Activated CD4-positive, alpha-beta T cell treated with anti-CD3 and anti-CD28 coated beads, Interleukin-2, amount 10 ng/mL, durations not matched to agents 24 days and 14 days (primary cell): ENCODE measurements at places on chromosomes 2 and 18.

DNA sequence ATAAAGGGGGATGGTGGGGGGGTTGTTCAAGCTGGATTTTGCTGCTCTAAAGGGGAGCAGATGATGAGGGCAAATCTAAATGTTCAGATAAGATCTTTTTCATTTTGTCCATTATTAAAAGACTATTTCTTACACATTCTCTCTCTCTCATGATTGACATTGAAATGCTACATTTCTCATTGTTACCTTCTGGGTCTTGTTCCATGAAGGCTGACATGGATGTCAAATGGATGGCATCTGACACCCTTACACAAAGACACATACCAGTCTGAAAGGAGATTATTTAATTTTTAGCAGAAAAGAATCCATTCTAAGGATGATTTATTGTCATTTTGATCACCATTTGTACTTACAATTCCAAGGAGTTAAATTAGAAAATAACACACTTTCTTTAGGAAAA, 11.1 kb downstream of the FZD7 start:
- no peak for DNase-seq

DNA sequence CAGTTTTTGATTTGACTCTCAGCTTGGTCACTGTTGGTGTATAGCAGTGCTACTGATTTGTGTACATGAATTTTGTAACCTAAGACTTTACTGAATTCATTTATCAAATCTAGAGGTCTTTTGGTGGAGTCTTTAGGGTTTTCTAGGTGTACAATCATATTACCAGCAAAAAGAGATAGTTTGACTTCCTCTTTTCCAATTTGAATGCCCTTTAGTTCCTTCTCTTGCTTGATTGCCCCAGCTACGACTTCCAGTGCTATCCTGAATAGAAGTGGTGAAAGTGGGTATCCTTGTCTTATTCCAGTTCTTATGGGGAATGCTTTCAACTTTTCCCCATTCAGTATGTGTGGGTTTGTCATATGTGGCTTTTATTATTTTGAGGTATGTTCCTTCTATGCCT, 312.9 kb upstream of the REV1 start:
- no peak for DNase-seq

GRCh38 chr18:63585988-63586387, 1.2 kb upstream of the SERPINB13 start:
- no peak for DNase-seq

DNA sequence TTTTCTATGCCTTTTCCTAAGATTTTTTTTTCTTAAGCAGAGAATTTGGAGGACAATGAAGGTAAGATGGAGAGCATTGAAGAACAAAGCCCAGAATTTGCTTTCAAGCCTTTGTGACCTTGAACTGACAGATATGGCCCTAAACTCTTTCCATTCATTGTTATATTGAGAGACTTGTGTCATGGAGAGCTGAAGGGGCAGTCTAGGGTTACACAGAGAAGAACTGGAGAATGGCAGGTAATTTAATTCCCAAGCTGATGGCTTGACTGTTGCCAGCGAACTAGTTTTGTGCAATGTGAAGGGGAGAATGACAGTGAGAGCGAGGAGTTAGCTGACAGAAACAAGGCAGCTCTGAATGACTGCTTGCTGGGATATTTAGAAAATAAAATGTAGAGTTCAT, 1344.2 kb downstream of the LRP1B start:
- DNase-seq, result no peak

- DNase-seq, result no peak
These were observed 857.3 kb downstream of the GALR1 start for GRCh38 chr18:78106946-78107345.
